ENCODE measurements at places on chromosomes 7 and 10.

DNA sequence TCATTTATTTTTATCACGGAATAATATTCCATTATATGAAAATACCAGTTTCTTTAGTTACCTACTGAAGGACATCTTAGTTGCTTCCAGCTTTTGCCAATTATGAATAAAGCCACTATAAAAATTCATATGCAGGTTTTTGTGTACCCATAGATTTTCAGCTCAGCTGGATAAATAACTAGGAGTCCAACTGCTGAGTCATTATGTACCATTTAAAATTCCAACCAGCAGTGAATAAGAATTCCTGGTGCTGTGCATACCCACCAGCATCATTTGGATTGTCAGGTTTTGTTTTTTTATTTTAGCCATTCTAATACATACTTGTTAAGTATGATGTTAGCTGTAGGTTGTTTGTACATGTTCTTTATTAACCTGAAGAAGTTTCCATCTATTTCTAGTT is 14.5 kb downstream of the FAM24B start:
- DNase-seq = no peak

GRCh38 chr10:4656576-4657194 is 169.3 kb upstream of the AKR1E2 start:
- no peak for DNase-seq

DNA sequence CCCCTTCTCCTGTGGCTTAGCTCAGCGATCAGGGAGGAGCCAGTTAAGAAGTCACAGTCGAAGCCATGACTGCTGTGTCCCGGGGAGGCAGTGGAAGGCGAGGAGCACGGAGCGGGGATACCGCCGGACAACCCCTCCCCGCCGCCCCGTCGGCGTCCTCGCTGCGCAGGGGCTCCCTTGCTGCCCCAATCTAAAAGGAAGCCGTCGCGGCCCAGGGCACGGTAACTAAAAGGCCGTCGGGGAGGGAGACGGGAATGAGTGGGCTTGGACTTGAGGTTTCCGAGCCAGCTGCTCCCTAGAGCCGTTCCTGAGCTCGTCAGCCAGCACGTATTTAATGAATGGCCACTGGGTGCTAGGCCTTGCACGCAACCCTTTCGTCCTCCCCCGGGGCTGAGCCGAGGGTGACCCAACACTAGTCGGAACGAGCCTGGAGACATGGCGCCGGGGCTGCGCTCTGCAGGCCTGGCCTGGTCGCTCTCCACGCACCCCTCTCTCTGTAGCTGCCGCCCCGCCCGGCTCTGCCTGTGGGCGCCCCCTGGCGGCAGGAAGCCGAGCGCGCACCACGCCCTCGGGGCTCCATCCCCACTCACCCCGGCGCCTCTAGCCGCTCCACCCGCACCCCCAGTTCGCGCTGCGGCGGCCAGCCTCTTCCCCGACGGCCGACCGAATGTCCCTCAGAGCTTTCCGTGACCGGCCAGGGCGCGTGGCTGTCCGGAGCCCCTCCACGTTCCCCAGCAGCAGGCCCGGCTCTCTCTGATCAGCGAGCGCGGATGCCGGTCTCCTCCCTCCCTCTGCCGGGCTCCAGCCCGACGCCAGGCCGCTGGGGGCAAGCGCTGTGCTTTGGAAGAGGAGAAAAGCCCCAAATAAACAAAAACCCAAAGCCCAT is 29.3 kb upstream of the KCNK18 start:
- no peak for DNase-seq

DNA sequence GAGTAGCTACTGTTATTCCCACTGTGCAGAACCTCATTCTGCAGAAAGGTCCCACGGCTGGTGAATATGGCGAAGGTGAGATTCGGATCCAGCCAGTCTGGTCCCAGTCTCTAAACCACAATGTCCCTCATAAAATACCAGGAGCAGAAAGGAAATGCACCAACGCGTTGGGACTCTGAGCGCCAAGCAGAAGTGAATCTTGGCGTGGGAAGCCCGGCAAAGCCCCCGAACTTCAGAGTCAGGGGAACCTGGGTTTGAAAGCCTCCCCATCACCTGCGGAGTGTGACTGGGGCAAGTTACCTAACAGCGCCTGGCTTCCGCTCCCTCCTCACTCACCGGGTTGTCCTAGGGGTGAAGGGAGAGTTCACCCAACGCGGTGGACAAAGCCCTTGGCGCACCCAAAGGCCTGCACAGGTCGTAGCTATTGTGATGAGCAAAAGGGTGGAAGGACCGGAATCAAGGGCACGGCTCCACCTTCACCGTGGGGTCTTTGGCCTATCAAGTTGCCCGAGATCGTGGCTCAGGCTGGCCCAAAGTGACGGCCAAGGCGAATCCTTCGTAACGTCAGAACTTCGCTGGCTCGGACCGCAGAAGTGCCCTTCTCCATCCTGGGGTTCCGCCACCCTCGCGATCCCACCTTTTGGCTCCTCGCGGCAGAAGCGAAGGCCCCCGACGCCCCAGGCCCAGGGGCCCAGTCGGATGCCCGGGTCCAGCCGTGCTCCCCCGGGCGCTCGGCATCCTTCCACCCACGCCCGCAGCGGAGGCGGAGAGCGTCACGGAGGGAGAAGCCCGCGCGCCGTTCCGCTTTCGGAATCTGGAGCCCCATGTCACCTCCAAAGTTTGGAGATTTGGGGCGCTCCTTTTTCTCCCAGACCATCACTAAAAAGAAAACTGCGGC is 811 bp downstream of the RGS10 start:
- no peak for DNase-seq

DNA sequence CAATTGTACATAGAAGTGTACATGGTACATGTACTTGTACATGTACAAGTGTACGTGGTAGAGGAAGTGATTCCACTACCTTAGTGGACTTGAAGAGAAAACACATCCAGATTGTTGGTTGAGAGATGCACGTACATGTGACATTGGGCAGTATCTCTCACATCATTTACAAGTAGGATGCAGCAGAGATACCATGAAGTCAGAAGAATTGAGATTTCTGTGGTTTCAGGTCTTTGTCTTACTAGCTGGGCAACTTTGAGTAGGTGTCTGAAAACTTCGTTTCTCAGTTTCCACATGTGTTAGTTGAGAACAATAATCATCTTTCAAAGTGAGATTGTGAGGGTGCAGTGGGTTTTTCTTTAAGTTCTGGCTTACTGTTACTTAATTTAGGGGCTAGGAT is 21.5 kb downstream of the CLDN12 start:
- DNase-seq = no peak
